ENCODE measurements at places on chromosomes 6 and 20.

GRCh38 chr6:20188630-20189075 lies 23.6 kb downstream of the MBOAT1 start:
- DNase-seq = no peak

- no peak for DNase-seq
These were observed 713.1 kb downstream of the HDGFL1 start for GRCh38 chr6:23282252-23283021.

DNA sequence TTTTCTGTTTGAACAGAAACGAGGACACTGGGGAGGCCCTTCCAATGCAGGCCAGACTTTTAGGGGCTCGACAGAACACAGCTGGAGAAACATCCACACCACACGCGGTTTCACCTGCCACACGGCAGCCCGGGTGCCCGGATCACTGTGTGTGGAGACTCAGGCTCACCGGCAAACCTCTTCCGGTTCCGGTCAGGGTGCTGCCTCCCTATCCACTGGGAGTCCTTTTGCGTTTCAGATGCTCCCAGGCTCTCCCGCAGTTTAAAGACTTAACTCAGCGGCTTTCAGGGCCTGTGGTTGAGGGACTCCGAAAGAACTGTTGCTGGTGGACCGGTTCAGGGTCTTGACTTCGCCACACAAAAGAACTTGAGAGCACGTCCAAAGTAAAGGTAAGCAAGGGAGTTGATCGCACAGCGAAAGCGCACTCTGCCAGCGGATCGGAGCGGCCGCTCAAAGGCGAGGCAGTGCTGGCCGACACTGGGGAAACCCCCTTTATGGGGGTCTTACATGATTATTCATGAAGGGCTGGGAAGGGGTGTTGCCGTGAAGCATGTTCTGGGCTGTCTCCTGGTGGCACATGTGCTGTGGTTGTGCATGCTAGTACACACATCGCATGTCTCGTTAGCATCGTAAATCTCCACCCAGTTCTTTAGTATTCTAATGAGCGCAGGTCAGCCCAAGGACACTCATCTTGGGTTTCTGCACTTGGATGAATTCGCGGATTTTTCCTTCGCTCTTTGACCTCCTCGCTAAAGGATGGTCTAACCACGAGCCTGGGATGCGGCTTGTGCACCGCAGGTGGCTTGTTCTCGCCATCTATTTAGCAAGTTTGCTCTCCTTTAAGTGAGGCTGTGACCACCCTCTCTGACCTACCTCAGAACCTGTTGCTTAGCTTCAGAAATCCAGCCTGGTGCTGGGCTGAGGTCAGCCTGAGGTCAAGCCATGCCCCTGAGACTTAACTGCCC lies 180.3 kb downstream of the CDH26 start:
- no peak for DNase-seq

- DNase-seq = peak; percentile 11
These were observed 135.9 kb downstream of the KHDRBS2 start for GRCh38 chr6:62150048-62150663.

- DNase-seq = peak; percentile 27
These were observed 369.0 kb downstream of the THBS2 start for GRCh38 chr6:168884646-168885086.

DNA sequence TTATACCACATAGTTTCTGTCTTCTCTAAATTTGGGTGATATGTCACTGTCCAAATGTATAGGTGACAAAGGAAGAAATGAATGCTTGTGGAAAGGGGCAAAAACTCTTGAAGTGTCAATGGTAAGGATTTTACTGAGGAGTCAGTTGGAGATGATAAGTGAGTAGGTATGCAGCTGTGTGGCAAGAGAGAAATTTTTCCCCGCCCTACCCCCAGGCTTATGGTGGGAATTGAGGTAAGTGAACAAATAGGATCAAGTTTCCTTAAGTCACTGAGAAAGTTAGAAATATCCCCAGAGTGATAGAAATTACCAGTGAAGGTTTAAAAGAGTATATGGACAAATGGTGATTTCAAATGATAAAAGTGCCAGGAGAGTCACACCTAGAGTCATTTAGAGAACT lies 11.8 kb downstream of the DSE start:
- DNase-seq = no peak

GRCh38 chr6:20230401-20231119 lies 18.3 kb upstream of the MBOAT1 start:
- DNase-seq = no peak

Data from NCI-H1930 (cell line).